Hematopoietic multipotent progenitor cell treated with erythropoietin and hydrocortisone succinate and interleukin-3 and kit ligand, for 6 days (in vitro differentiated cells): ENCODE measurements at places on chromosomes 12 and 14.

GRCh38 chr12:99002156-99002555, 357.1 kb downstream of the APAF1 start:
- no peak for DNase-seq

DNA sequence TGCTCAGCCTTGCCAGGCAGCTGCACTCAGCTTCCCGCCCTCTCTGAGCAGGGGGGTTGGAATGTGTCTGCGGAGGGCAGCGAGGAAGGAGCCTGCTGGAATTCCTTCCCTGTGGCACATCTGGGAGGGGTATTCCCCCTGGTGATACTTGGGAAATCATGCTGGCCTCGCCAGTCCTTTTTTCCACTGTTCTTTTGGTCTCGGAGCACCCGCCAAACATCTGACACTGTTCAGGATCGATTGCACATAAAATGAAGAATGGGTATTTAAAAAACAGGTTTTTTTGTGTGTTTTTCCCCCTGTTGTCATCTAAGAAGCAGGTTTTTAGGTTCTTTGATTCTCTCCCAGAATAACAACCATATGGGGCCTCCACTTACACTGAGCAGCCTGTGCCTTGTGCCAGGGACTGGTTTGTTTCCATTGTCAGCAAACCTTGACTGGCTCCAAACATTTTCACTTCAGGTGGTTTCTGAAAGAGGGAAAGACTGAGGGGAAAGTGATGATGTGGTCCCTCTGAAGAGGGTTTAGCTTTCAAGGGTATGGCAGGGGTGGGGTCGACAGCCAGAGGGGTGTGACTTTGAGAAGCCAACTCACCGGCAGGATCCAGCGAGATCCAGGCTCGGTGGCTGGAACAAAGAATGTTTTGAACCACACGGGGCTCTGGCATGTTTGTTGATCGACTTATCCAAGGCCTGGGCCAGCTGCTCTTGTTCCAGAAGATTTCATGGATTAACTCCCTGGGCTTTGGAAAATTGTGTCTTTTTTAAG, 215.1 kb downstream of the CACNA1C start:
- DNase-seq: no peak

GRCh38 chr14:101965770-101966722, 1.7 kb downstream of the DYNC1H1 start:
- DNase-seq: peak; percentile 37

DNA sequence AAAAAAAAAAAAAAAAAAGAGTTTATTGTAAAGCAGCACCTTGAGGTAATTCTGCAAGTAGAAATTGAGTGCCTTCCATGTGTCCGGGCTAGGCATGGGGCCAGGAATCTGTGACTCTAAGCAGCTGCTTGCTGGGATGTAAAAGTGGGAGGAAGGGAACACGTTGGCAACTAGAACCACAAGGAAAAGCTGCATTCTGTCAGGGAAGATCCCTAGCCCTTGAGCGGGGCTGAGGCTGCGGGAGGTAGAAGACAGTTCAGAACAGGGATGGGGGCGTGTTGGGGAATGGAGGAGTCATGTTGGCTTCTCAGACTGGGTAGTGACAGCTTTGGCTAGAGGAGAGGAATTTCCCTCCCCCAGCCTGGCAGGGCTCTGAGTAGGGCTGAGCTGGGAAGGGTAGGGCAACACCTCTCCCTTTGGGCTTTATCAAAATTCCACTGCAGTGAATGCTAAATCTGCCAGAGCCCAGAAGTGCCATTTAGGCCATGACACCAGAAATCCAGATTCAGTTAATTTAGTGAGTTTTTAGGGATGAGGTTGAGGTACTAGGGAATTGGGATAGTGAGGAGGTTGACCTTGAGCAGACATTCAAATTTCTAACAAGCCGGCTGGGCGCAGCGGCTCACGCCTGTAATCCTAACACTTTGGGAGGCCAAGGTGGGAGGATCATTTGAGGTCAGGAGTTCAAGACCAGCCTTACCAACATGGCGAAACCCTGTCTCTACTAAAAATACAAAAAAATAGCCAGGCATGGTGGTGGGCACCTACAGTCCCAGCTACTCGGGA, 3.4 kb upstream of the TRAFD1 start:
- no peak for DNase-seq

DNA sequence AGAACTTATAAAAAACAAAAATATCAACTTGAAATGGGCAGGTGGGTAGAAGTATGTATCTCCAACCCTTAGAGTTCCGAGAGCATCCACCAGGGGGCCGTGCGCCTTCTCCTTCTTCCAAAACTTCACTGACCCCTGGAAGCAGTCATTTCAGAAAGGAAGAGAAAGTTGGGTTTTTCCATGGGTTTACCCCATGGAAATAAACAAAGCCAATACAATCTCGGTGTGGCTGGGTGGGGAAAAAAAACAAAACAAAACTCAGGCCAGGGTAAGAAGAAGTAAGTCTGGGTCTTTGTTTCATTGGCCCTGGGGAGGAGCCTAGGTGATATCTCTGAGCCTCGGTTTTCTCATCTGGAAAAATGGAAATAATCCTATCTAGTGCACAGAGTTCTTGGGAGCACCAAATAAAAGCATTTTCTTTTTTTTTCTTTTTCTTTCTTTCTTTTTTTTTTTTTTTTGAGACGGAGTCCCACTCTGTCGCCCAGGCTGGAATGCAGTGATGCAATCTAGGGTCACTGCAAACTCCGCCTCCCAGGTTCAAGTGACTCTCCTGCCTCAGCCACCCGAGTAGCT, 33.6 kb upstream of the HNF1A start:
- peak; percentile 82 for DNase-seq

- no peak for DNase-seq
These were observed 34.0 kb downstream of the CD9 start for GRCh38 chr12:6234214-6234613.

- peak; percentile 89 for DNase-seq
These were observed 6.6 kb downstream of the BRF1 start for GRCh38 chr14:105294142-105294597.

DNA sequence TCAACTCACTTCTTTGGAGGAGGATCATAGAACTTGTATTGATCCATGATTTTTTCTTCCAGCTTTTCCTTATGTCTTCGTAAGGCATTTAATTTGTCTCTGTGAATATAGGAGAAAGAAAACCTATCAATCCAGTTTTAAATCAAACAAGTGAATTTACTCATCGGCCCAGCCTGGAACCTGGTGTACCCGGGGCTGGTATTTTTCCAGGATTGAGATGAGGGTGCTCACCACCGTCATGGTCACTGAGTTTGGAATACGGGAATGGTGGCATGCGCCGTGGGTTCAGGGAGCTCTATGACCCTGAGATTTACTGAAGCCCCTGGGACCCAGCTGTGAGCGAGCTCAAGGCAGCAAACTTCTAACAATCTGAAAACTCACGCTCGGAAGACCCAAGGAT, 46.5 kb upstream of the GPR68 start:
- DNase-seq: no peak

DNA sequence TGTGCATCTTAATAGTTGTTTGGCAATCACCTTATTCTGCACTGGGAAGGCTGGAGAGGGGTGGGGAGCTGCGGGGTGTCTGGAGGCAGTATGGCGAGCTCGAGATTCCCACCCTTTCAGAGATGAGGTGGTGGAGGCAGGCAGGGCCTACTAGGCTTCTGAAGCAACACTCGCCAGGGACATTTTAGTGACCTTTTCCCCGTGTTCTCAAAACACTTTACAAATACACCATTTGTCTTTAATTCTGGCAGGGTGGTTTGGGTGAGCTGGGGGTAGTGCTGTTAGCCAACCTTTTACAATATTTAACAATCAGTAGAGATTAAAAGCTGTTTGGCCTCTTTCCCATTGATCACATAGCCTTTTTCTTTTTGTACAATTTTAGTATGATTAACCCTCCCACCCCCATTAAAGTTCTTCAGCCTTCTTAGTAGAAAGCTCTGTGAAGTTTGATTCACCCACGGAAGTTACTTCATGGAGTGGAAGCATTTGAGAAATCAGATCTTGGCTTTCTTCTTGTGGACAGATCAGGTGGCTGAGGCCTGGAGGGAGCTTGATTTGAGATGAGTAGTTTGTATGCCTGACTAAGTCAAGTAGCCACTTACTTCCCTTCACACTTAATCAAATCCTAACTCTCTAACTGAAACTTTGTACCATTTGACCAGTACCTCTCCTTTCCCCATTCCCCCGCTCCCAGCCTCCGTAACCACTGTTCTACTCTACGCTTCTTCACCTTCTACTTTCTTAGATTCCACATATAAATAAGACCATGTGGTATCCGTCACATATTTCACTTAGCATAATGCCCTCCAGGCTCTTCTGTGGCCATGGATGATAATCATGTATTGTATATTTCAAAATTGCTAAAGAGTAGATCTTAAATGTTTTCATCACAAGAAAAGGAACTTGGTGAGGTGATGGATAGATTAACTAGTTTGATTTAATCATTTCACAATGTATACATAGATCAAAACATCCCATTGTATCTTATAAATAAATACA, 41.0 kb downstream of the TRAF3 start:
- DNase-seq: no peak

DNA sequence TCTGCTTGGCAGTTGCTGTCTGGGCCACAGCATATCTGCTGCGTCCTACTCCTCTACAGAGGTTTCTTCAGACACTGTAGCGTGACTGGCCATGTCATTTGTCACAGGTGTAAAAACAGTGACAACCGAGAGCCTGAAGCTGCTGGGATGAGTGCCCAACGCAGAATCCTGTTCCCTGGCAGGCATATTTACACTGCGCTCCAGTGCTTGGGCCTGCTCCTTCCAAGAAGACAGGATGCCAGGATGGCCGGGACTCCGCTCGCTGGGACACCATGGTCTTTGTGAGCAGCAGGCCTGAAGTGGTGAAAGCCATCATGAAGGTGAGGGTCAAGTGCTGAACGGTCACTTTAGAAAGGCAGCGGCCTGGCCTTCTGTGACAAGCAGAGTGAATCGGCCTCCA, 171.4 kb downstream of the EMP1 start:
- DNase-seq: no peak

DNA sequence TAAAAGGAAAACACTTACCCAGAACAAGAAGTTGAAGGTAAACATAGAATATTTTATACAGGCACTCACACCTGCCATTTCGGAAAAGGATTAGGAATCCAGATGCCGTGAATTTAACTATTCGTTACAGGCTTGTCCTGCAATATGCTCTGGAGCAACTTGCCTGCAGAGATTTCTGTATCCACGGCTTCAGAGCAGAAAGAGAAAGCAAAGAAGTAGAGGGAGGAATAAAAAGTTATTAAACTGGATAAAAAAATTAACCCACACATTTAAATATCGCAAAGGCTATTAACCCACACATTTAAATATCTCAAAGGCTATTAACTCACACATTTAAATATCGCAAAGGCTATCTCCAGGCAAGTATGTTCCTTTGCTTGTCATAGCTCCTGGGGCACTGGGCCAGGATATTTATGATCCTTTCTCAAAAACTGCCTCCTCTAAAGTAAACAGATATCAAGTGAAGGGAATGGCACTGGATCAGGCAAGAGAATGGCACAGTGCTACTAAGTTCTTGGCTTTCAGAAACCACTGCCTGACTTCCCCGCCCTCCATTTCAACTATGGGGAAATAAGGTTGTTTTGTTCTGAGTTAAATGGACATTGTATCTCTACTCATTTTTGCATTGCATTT, at the start of gene TSPAN8:
TSS of gene TSPAN8 (minus strand) at position 399 of the 633 bp plus-strand sequence. CDS start at position 78, 321 bp downstream.
- no peak for DNase-seq
